NCI-H187 (cell line): ENCODE measurements at places on chromosomes 3 and 15.

DNA sequence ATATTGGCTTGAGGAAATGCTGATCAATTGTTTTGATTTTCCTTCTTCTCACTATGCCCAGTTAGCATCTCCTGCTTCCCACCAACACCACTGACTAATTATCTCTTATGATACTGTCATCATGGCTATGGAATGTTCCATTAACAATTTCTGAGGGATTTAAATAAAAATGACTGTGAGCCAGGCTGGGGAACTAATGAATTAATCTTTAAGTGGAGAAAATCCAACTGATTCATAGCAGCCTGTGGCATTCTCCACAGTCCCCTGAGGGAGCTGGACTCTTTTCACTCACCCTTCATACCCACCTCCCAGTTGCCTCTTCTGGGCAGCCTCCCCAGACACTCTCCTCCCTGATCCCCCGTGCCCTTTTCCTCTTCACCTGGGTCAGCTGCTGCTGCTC is 353.6 kb downstream of the CLSTN2 start:
- DNase-seq, result no peak

DNA sequence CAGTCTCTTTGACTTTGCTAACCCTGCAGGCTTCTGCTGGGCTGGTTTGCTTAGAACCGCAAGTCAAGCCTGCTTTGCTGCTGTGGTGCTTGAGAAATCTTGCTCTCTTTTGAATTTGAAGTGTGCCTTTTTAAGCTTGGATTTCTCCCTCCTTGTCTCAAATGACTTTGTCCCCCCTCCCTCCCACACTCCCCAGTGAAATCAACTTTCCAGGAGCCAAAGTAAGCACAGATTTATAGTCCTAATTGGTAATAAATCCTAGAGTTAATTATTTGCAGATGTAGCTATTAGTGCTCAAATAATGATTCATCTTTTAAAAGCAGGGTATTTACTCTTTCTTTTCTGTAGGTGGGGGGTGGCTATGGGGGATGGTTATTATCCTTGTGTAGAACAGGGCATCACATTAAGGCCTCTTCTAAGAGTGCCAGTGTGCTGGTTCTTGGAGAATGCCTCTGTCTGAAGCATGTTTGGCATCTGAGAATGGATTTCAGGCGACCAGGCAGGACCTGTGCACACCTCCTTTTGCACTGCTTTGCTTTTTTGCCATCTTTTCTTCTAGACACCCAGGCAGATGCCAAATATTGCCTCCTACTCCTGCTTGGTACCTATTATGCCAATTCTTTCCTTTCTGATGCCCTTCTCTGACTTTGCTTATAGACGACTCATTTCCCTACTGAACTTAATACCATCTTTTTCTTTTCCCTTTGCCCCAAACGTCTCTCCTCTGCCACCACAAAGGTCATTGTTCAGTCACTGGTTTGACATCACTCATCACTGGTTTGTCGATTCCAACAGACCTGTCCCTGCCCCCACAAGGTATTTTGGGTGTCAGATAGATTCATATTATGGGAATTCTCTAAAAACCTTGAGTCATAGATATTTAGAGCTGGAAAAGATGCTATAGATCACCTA is 50.7 kb downstream of the CLDN11 start:
- DNase-seq, result peak; percentile 39

GRCh38 chr3:128218548-128219257 is 65.4 kb downstream of the EEFSEC start:
- DNase-seq, result no peak

DNA sequence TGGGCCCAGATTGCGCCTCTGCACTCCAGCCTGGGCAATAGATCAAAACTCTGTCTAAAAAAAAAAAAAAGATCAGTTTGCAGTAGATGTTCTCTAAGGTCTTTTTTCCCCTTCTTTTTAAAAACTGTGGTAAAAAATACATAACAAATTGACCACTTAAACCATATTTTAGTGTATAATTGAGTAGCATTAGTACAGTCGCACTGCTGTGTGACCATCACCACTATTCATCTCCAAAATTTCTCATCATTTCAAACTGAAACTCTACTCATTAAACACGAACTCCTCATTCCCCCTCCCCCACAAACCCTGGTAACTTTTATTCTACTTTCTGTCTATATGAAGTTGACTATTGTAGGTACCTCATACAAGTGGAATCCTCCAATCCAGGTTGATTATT is 160.3 kb downstream of the PEX5L start:
- no peak for DNase-seq

GRCh38 chr3:61807865-61808276 is 246.5 kb downstream of the PTPRG start:
- no peak for DNase-seq

- no peak for DNase-seq
Observed at GRCh38 chr15:36152936-36153335, 426.5 kb upstream of the CDIN1 start.

GRCh38 chr15:38176155-38176554 is 76.5 kb upstream of the SPRED1 start:
- no peak for DNase-seq

DNA sequence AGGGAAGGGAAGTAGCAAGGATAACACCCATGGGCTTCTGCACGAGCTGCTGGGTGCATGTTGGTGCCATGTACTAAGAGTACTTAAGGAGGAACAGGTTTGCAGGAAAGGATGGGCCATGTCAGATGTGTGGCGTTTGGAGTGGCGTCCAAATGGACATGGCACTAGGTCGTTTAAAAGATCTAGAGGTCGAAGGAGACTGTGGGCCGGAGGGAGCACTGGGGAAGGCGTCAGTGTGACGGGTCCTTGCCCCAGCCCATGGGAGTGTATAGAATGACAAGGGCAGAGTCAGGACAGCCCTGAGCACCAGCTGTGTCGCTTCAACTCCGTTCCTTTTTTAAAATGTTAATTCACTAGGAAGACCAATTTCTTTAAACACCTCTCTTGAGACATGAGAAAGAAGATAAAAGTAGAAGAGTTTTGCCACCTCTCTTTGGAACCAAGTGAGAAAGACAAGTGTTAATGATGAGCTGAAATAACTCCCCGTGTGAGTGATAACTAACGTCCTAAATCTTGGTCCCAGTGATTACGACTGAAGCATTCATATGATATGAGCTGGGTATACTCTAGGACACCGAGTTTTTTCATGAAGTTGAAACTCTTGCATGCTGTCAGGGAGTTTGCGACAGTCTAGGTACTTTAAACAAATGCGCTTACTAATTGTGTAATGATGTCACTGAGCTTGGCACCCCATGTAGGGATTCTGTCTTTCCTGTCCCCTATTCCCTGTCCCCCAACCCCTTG is 23.8 kb downstream of the LYSMD4 start:
- DNase-seq, result no peak

- DNase-seq, result no peak
Observed at GRCh38 chr15:84822653-84823281, 5.6 kb downstream of the ALPK3 start.

GRCh38 chr3:195582947-195583346 is 793 bp downstream of the APOD start:
- no peak for DNase-seq

DNA sequence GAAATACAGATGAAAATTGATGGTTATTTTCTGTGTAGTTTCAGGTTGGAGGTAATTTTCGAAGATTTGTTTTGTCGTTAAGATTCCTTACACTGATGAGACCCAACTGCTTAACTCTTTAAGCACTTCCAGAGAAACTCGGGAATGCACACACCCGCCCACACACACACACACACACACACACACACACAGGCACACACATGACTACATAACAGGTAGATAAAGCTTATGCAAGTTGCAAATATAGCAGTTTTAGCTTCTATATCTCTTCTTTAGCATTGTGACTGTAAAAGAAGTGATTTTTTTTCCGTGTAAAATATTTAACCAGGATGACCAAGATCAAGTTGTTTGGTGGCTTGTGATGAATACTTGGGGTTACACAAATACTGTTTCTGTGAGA is 294.9 kb upstream of the NR2F2 start:
- DNase-seq, result no peak

DNA sequence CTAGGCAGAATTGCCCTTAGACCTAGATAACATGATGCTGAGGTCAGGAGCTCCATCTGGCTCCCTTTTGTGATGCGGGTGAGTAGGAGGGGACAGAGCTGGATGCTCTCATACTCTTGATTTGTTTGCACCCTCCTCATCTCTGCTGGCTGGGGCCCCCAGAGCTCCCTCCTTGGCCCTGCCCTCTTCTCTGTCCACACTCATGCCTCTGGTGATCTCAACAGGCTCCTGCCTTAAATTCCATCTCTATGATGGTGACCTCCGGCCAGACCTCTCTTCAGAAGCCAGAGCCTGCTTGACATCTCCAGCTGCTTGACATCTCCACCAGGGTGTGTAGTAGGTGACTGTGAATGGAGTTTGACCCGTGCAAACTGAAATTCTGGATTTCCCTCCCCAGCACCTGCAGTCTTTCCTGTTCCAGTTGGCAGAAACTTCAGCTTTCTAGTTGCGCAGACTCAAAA is 4.3 kb upstream of the FGD5 start:
- no peak for DNase-seq

GRCh38 chr3:41679374-41679773 is 282.5 kb downstream of the ULK4 start:
- DNase-seq, result no peak

DNA sequence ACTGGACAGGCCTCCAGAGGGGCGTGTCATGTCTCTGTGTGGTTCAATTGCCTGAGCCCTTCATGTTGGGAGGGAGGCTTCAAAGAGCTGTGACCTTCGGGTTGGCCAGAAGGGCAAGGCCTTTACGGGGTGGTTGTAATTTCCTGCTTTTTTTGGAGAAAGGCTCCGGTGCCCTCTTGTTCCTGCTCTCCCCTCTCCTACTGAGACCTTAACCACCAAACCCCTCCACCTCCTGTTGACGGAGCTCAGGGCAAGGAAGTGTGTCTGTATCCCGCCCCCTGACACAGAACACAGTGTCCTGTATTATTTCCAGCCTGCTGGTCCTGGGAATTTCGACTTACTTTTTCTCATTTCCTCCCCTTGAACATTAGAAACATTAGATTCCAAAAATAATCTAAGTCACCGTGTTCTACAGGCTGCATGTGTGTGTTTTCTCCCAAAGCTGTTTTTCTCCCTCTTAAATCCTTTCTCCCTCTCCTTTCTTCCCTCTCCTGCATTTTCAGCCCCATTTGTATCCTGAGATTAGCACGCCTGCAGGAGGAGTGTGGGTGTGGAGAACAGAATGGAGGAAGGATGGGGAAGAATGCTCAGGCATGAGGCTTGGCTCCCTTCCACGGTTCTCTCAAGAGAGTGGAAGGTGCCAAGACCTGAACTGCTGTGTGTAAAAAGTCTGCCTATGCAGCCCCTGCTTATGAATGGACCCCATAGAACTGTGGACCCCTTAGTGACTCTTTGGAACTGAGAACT is 285.4 kb upstream of the ROPN1 start:
- DNase-seq, result no peak

DNA sequence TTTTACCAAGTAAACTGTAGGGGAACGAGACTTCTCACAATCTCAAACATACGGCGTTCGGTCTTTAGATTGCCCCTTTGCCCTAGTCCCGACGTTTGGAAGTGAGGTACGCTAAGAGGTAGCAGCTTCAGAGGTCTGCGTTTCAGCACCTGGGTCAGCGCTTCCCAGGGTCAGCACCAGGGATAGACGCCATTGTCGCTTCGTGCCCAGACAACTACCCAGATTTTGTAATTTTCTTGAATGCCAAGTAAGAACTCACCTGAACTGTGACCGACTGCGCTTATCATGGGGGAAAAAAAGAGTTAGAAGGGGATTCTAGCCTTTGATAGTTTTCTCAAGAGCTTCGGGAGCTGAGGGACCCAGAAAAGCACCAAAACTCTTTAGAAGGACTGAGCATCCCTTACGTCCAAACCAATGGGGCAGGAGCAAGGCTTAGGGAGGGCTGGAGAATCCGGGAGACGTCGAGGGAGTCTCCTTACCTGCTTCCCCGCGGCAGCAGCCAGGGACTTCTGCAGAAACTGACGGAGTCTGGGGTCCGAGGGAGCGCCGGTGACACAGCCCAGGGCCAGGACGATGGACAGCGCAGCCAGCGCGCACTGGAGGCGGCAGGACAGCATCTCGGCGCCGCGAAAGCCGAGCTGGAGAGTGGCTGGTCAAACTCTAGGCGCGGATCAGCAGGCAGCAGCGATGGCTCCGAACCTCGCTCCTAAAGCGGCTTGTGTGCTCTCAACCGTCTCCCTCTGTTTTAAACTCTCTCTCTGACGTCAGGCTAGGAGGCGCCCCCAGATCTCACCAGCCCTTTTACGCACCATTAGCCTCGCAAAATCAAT is at the start of gene SST:
TSS of gene SST (minus strand) at position 720 of the 830 bp plus-strand sequence. CDS start at position 617, 103 bp downstream.
- DNase-seq, result no peak

- peak; percentile 4 for DNase-seq
Observed at GRCh38 chr3:133211449-133211848, 173.3 kb downstream of the TMEM108 start.

DNA sequence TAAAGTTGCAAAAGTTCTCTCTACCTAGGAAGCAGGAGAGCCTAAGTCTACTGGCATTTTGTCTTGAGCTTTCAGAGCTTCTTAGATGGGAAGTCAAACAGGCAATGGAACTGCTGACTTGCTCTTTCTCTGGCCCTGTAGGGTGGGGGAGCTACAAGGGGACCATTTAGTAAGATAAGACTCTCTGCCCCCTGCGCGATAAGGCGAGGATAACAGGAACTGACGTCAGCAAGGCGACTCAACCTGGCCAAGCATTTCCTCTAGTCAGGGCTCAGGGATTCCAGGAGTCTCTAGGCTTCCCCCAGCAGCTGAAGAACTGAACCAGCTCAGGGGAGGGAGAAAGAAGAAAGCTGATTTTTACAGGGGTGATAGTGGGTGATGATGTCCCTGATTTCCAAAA is 5.8 kb downstream of the RARB start:
- DNase-seq, result no peak

- no peak for DNase-seq
Observed at GRCh38 chr15:74964794-74965193, 8.2 kb upstream of the RPP25 start.
